ENCODE measurements at places on chromosomes 11 and 22.

DNA sequence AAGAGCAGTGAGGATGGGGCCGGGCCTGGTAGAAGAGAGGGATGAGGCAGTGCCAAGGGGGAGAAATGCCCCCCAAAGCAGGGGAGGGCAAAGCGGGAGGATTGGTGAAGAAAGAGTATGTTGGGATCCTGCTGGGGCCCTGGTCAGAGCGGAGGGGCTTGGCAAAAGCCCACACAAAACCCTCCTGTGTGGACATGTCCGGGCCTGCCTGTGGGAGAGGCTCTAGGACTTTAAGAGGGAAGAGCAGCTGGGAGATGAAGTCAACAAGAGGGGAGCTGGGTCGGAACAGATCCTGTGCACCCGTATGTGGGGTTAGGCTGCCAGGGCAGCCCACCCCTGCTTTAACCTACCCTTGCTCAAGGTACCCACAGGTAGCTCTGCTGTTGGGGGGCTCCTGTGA is 25.8 kb downstream of the ART5 start:
- DNase-seq, result no peak

- no peak for DNase-seq
Observed at GRCh38 chr11:112179601-112180000, 4.3 kb downstream of the BCO2 start.

GRCh38 chr11:63923319-63923718 is 6.4 kb upstream of the RCOR2 start:
- DNase-seq, result no peak

GRCh38 chr22:50141891-50142363 is 28.6 kb upstream of the PANX2 start:
- DNase-seq, result peak; percentile 29

GRCh38 chr22:42459287-42460063 is 27.3 kb upstream of the NFAM1 start:
- no peak for DNase-seq

DNA sequence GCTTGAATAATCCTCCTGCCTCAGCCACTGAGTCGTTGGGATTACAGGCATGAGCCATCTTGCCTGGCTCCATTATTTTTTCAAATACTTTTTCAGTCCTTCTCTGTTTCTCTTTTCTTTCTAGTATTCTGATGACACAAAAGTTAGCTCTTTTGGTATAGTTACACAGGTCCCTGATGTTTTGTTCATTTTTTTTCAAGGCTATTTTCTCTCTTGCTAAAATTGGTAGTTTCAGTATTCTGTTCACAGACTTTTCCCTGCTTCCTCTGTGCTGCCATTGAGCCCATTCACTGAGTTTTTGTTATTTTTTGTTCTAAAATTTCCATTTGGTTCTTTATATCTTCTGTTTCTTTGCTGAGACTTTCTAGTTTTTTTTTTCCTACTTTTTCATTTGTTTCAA is 166.5 kb downstream of the UVRAG start:
- no peak for DNase-seq

- DNase-seq, result no peak
Observed at GRCh38 chr11:44777209-44778194, 50.7 kb downstream of the TSPAN18 start.

DNA sequence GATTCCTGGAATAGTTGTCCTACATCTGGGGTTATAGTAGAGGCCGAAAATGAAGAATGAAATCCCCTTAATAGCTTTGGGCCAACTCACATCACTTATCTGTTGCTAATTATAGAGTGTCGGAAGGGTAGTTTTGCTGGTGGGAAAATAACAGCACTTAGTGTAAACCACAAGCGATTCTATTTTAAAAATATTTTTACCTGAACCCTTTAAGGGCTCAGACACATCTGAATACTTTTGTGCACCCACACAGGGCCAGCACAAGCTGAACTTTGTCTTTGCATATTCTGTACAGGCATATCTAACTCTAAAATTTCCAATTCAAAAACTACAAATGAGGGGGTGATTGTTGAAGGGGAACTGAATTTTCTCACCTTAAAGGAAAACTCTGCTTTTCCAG is 27.6 kb downstream of the SLC6A5 start:
- DNase-seq, result no peak

GRCh38 chr11:91906871-91907624 is 317.6 kb upstream of the FAT3 start:
- no peak for DNase-seq

DNA sequence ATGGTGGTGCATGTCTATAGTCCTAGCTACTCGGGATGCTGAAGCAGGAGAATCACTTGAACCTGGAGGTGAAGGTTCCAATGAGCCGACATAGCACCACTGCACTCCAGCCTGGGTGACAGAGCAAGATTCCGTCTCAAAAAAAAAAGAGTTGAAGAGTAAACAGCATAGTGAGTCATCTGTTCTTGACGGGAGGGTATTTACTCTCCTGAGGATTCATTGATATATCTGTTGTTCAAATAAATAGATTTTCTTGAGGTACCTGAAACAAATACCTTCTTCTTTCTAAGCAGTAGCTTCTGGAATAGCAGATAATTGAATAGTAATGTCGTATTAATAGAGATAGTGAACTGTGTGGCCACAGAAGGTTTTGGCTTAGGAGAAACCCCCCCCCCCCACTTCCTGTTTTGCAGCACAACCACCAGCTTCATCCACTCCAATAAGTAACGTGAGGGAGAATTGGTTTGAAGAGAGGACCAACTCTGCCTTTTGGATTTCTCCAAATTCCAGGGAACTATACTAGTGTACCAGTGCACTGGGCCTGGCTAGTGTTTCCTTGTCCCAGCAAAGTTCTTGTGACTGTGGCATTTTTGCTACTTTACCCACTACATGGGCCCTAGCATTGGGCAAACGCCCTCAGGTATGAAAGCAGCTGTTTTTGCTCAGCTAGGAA is 90.0 kb downstream of the PRMT3 start:
- no peak for DNase-seq

DNA sequence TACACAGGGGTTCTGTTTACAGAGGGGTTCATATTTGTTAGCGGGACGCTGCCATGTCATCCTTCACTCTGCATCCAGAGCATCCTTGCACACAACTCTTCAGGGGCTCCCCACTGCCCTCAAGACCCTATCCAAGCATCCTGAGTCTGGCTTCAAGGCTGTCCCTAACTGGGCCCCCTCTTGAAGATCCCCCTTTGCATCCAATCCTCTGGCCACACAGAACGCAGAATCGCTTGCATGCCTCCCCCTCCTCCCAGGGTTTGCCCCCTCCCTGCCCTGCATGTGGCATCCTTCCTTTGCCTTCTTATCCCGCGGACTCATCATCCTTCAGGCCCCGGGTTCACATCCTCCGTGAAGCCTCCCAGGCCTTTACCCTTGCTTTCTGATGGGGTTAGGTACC is 18.6 kb downstream of the C1QTNF6 start:
- no peak for DNase-seq

GRCh38 chr11:92850296-92850826 is 119.1 kb upstream of the MTNR1B start:
- DNase-seq, result no peak

GRCh38 chr11:22244986-22245592 is 52.2 kb downstream of the ANO5 start:
- peak; percentile 1 for DNase-seq

DNA sequence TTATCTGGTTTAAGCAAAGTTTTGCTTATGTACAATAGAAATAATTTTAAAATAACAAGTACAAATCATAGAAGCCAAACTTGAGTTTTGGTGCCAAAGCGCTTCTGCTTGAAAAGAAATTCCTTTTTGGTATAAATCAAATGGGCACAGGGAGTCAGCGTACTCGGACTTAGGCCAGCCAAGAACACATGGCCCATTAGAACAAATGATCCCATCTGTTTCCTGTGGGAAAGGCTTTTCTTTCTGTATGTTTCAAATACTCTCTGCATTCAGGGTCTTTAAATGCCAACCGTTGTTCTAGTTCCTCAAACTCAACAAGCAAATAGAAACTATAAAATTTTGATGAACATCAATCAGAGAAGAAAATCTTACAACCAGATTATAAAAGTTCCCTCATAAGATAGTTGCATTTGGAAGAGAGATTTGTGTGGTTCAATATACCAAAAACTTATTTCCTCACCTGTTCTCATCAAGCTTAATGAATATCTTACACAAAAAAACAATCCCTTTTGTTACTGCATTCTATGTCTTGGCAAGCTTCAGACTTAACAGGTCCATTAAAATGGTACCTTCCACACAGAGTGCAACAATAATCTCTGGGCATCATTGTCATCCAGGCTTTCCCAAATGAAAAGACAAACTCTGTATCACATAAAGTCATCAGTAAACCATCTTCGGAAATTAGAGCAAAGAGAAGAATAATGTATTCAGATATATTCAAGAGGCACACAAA is 739.8 kb upstream of the API5 start:
- DNase-seq, result no peak

GRCh38 chr11:84645988-84646694 is 981.0 kb downstream of the DLG2 start:
- no peak for DNase-seq

DNA sequence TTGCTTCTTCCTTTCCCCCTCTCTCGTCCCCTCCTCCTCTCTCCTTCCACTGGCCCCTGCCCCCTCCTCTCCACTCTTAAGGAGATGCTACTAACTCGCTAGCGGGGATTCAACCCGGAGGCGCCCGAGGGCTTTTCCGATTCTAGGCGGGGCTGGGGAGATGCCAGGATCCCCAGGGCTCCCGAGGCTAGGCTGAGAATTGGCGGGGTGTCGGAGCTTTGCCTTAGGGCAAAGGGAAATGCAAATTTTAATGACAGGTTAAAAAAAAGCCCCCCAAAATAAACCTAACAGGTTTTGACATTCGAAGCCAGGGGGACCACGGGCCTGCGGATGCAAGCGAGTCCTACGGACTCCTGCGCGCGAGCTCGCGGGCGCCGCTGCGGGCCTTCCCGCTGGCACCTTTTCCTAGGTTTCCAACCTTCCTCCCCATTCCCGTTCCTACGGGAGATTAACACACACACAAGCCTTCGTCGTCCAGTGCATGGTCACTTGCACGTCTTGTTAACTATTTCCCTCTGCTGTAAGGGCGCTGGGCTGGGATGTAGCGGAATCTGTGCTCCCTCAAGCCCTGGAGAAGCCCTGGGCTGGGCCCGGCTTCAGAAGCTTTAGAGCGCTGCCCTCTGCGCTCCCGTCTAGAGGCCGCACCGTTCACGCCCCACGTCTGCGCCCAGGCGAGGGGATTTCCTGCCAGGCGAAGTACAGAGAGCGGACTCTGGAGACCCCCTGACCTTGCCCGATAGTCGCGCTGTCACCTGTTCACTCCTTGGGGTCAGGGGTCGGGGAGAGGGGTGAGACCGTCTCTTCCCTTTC is 729 bp upstream of the ALX4 start:
- DNase-seq, result no peak

- no peak for DNase-seq
Observed at GRCh38 chr11:134509381-134510232, 97.6 kb upstream of the B3GAT1 start.

GRCh38 chr11:32538804-32539203 is 44.8 kb upstream of the EIF3M start:
- DNase-seq, result no peak

DNA sequence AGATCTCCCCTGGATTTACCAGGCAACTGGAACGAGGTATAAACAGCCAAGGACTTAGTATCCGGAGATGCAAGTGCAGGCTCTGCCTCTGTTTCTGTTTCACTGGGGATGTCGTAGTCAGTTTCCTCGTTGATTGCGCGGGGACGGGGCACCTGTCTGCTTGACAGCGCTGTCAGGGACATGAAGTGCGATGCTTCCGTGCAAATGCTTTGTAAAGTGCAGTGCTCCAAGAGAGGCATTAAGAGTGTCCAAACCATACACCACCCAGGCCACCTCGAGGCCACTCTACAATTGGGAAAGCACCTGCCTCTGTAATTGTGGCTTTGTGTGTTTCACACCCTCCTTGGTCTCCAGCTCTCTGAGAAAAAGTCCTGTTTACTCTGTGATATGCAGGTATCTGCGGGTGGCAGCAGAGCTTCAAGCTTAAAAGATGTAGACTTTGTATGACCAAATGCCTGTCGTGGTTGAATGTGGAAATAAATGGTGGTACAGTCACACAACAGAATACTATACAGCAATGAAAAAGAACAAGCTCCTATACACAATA is 18.6 kb upstream of the CD5 start:
- DNase-seq, result no peak

DNA sequence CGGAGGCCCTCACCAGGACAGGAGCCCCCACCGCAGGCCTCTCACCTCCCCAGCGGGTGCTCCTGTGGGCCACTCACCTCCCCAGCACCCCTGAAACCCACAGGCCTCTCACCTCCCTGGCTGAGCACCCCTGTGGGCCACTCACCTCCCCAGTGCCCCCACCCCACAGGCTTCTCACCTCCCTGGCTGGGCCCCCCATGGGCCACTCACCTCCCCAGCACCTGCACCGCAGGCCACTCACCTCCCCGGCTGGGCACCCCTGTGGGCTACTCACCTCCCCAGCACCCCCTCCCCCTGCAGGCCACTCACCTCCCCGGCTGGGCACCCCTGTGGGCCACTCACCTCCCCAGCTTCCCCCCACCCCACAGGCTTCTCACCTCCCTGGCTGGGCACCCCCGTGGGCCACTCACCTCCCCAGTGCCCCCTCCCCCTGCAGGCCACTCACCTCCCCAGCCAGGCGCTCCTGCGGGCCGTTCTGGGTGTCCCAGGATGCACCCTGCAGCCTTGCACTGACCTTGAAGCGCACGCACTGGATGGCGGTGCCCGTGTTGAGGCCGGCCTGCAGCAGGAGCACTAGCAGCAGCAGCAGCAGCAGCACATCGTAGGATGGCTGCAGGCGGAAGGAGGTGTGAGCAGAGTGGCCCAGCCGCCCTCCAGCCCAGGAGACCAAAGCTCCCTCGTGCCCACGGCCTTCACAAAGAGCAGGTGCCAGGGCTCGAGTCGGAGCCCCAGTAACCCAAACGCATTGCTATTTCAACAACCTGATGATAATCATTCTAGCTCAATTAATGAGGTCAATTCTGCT is 5.7 kb upstream of the TTLL8 start:
- DNase-seq, result no peak

GRCh38 chr11:44452827-44453572 is 112.5 kb upstream of the CD82 start:
- DNase-seq, result no peak

DNA sequence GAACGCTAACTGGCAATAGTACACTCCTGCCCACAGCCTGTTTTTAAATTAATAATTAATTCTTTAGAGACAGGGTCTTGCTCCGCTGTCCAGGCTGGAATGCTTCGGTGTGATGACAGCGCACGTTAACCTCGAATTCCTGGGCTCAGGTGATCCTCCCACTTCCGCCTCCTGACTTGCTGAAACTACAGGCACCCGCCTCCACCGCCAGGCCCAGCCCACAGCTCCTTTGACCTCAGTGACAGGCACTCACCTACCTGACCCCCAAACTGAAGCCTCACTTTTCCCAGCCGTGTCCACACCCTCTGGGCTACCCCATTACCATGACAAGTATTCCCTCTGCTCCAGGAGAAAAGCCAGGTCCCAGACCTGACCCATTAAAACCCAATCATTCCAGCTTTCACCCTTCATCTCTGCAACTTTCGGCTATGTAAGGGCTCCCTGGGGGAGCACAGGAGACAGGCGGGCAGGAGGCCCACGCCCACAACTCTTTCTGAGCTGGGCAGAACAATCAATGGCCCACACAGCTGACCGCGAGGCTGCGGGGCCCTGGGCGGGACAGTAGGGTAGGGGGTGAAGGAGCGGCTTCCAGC is 730 bp downstream of the LMNTD2 start:
- no peak for DNase-seq

All from AG04450 (cell line).